ENCODE measurements at places on chromosomes 2 and 18. TPM values are rescaled to one million over a fixed set of nuclear protein-coding genes. Genes with fewer than 3 reads are reported as not detected.

DPP4 gene
- total RNA-seq = 0.76 TPM

C2orf66 gene
- 0.09 TPM for total RNA-seq

GKN1 gene
- total RNA-seq = 0.73 TPM

ELMOD3 gene
- total RNA-seq = 14.5 TPM

CIAO1 gene
- total RNA-seq = 79.3 TPM

FAP gene
- total RNA-seq = not detected

SFTPB gene
- 0.22 TPM for total RNA-seq

NDC80 gene
- 11.2 TPM for total RNA-seq

CAPN14 gene
- not detected for total RNA-seq
